Ovary (tissue), 10 donors: ENCODE measurements at places on chromosomes 5 and 9. TPM values are rescaled to one million over a fixed set of nuclear protein-coding genes. Genes with fewer than 3 reads are reported as not detected.

DNA sequence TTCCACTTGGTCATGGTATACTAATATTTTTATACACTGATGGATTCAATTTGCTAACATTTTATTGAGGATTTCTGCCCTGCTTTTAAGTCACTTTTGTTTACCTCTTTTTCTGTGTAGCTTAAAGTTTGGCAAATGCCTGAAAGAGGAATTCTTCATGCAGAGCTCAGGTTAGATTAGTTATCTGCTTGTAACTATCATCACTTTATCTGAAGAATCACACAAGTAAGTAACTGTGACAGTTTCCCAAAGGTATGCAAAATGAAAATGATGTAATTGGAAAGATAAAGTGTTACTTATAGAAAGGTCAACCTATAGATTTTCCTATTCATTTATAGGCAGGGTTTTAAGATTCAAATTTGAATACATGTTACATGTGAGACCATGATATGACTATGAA, 188.8 kb upstream of the ACTBL2 start:
- no peak for DNase-seq

Gene C5orf52
- total RNA-seq, result not detected

GRCh38 chr5:126675338-126675737, 74.6 kb downstream of the PHAX start:
- DNase-seq, result no peak

DNA sequence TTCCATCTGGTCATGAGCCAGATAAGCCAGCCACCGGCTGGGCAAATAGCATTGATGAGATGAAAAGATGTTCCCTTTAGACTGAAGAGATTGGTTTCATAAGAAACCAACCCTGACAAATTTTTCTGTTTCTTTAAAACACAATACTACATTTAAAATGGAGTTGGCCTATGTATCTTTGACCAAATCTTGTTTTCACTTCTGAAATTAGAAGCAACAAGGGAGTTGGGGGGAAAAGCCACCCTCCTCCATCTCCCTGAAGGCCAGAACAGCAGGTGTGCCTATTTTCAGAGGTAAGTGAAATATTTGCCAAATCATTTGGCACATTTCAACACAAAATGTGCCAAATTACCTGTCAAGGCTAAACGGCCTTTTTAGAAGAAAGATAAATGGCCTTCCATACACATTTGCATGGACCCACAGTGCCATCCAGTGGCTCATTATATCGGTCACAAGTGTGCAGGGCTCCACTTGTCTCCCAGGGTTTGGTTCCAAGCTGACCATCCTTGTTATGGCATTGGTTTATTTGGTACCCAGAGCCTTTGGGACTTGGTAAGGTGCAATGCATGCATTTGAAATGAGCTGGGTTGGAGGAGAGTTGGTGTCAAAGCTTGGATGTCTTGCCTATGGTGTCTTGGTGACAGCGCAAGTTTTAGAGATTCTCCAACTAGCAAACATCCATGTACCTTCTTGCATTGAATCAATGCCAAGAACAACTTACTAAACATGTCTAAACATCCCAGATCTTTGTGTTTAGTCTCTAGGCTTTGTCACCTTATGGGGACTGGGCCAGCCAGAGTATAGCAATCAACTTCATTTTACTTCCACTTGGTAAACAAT, 372.0 kb upstream of the KIF2A start:
- peak; percentile 29 for DNase-seq

GRCh38 chr9:23820451-23821374, 5.3 kb downstream of the ELAVL2 start:
- DNase-seq, result no peak

DNA sequence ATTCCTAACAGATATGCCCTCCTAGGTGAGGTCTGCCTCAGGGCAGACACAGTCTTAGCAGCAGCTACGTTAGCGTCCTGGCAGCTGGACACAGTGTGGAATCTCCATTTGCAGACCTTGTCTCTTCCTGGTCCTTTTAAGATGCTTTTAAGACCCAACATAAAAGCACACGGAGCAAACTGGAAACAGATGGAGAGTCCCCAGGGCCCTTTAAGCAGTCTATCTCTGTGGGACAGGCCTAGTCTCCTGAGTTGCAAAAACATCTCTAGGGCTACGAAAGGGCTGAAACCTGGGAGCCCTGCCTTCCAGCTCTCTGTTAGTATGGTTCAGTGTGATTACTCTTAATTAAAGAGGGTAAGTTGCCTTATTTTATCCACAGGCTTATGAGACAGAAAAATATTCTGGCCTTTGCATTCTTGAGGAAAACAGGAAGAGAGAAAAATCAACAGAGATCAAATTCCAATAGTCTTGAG, 66.0 kb upstream of the GNA14 start:
- no peak for DNase-seq

DNA sequence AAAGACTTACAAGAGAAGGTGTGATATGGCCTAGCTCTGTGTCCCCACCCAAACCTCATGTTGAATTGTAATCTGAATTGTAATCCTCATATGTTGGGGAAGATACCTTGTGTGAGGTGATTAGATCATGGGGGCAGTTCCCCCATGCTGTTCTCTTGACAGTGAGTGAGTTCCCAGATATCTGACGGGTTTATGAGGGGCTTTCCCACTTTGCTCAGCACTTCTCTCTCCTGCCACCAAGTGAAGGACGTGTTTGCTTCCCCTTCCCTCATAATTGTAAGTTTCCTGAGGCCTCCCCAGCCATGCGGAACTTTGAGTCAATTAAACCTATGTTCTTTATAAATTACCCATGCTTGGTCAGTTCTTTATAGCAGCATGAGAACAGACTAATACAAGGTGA, 49.0 kb downstream of the CDO1 start:
- no peak for DNase-seq

DNA sequence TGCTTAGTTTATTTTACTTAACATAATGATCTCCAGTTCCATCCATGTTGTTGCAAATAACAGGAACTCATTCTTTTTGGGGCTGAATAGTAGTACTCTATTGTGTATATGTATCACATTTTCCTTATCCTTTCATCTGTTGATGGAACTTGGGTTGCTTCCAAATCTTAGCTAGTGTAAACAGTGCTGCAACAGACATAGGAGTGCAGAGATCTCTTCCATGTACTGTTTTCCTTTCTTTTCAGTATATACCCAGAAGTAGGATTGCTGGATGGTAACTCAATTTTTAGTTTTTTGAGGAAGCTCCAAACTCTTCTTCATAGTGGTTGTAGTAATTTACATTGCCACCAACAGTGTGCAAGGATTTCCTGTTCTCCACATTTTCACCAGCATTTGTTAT, 138.8 kb upstream of the POC5 start:
- no peak for DNase-seq

- DNase-seq, result no peak
Observed at GRCh38 chr5:66364186-66364585, 220.1 kb downstream of the SREK1 start.

- no peak for DNase-seq
Observed at GRCh38 chr5:103298117-103298516, 39.6 kb downstream of the MACIR start.

- DNase-seq, result no peak
Observed at GRCh38 chr9:131279863-131280570, 3.7 kb upstream of the FAM78A start.

DNA sequence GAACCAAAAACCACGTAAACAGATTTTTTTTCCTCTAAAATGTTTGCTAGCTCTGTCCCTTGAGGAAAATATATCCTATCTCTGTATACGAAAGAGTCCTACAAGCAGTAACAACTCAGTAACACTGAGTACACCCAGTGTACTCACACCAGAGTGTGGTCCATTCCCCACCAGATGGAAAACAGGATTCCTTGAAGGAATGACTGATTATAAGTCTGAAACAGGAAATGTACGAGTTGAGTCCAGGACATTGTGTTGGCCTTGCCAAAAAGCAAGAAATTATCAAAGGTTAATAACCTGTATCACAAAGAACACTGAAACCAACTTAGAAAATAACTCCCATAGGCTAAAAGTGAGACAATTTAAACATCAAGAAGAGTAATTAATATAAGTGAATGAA, 20.4 kb downstream of the GOLPH3 start:
- no peak for DNase-seq

- no peak for DNase-seq
Observed at GRCh38 chr5:77773734-77774280, 2.3 kb downstream of the TBCA start.

DNA sequence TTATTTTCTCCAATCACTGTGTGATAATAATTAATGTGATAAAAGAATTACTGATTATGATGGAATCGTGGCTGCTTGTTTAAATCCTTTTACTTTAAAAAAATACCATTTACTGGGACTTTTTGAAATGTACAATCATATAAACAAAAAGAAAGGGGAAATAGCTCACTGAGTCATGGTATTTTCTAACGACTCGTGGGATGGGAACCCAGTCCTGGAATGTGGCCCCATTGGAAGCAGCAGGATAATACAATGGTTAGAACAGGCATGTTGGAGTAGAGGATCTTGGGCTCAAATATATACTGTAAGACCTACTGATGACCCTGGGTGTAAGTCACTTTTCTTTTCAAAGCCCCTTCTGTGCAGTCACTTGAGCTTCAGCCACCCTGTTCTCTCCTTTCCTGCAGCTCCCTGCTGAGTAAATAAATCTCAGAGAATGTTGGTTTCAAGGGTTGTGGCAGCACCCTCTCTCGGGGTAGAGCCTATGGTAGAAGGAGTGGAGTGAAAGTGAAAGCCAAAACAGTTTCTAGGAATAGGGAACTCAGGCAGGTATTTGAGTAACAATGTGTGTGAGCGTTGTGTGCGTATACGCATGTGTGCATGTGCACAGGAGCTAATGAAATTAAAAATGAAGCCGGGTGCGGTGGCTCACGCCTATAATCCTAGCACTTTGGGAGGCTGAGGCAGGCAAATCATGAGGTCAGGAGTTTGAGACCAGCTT, 40.8 kb upstream of the LARP1 start:
- DNase-seq, result no peak
